Lower leg skin (tissue), 4 donors: ENCODE measurements at places on chromosomes 3 and 15. TPM values are rescaled to one million over a fixed set of nuclear protein-coding genes. Genes with fewer than 3 reads are reported as not detected.

Gene A4GNT
- total RNA-seq, result not detected

GRCh38 chr15:79431636-79432344, at the start of gene MINAR1:
Gene MINAR1 (plus strand): TSS chr15:79432336. CDS start chr15:79456148, 23,812 bp downstream.
- no peak for DNase-seq

DNA sequence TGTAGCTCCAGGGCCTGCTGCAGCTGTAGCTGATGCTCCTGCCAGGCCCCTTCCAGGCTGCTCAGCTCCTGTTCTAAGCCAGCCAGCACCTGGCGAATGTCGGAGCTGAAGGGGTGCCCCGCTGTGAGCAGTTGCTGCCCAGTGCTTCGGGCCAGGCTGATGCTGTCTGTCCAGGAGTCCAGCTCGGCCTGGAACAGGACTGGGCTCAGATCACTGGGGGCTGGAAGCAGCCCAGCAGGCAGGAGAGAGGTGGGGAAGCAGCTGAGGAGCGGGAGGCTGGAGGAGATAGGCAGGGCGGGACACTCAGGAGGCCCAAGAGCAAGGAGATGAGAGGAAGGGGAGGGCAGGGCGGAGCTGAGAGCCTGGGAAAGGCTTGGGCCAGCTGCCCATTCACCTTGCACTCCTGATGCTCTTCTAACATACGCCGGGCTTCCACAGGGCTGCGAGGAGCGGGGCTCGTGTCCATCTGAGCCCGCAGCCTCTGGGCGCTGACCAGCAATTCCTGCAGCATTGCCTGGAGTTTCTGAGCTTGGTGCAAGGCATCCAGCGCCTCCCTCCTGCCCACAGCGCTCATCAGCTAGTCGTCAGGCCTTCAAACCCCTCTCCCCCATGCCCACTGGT, 23.2 kb downstream of the PLA2G4B start:
- DNase-seq, result no peak

DNA sequence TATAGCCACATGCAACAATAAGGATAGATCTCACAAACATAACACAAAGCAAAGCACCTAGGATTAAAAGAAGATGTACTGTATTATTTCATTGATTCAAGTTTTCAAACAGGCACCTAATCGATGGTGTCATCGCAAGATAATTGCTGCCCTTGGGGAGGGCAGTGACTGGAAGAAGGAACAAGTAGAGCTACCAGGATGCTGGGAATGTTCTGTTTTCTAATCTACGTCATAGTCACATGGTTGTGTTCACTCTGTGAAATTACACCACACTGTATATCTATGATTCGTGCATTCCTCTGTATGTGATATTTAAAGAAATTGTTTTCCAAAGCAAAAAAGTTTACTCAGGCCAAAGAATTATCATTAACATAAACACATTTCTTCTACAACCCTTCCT, 236.6 kb downstream of the FGF12 start:
- DNase-seq, result no peak
